ENCODE measurements at places on chromosomes 12 and 14.
A peak's percentile ranks its signal among the peaks of the same experiment; 100 is the strongest.

DNA sequence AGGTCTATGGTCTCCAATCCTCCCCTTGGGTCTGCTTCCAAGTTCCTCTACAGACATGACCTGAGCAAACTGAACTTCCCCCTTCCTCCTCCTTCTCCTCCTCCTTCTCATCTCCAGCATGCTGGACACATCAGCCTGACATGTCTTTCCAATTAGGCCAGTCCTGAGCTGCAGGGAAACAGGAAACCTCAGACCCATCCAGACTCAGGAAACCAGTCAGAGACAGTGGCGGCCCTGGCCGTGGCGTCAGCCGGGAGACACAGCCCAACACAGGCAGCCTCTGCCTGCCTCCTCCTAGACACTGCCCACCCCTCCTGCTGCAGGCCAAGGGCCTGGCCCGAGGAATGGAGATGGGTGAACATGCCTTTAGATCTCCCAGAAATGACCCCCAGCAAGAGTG is 468.8 kb downstream of the BCL11B start:
- DNase-seq: no peak

DNA sequence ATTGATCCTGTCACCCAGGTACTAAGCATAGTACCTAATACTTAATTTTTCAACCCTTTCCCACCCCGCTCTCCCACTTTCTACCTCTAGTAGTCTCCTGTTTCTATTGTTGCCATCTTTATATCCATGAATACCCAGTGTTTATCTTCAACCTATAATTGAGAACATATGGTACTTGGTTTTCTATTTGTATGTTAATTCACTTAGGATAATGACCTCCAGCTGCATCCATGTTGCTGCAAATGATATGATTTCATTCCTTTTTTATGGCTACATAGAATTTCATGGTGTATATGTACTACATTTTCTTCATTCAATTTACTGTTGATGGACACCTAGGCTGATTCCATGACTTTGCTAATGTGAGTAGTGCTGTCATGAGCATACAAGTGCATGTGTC is 547.3 kb upstream of the NOVA1 start:
- DNase-seq: no peak

DNA sequence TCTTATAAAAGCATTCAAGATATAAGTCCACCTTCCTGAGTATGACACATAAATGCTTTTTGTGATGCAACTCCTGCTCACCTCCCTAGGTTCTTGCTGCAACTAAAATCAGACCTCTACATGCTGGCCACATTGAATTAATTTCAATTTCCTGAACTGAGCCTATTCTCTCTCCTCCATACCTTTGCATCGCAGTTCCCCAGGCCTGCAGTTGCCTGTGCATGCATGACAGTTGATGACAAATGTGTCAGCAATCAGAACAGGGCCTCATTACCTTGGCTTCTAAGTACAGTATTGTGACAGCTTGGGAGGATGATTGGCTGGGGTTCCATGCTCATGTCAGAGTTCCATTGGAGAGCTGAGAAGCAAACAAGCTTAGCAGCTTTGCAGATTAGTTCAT is 3.9 kb upstream of the TM7SF3 start:
- peak; percentile 73 for DNase-seq

DNA sequence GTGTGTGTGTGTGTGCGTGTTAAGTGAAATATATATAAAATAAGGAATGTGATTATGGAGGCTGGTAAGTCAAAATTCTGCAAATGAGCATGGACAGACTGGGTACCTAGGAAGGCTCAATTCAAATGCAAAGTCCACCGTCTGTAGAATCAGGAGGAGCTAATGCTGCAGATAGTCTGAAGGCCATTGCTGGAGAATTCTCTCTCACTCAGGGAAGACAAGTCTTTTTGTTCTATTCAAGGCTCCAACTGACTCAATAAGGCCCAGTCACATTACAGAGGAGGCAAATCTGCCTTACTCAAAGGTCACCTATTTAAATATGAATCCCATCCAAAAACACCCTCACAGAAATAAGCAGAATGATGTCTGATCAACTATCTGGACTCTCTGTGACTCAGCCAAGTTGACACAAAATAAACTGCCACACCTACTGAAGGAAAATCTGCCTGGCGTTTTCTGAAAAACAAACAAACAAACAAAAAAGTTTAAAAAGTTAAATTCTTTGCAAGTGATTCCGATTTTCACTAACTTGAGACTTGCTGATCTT is 684 bp upstream of the KLRF2 start:
- no peak for DNase-seq

DNA sequence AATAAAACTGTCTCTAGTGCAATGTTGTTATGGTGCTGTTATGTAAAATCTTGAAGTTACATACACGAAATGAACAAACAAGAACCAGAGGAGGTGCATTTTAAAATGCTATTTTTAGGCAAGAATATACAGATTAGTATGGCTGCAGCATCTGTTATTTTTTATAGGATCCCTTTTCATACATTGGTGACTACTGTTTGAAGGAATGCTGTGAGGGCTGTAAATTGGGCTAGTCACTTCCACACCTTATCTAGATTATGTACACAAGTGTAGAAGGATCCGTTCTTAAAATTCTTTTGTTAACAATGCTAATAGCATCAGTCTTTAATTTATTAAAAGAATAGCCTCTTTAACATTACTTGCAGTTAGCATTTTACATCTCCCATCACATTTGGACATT is 284.3 kb upstream of the MDGA2 start:
- DNase-seq: no peak

- no peak for DNase-seq
Observed at GRCh38 chr12:6301721-6302120, 8.8 kb upstream of the PLEKHG6 start.

DNA sequence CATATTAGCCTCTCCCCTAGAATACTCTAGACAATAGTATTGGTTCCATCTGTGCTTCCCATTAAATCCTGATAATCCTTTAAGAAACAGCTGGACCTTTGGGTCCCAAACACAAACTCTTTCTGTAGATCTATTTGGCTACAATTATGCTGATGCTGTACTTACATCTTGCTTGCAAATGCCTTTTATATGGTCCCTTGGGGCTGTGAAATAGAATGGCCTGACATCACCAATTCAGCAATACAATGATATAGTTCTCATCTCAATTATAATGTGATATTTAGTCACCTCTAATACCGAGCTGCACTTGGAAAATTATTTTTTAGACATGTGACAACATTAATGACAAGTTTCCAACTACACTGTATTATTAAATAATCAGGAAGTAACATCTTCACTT is 261.5 kb downstream of the SOX5 start:
- DNase-seq: no peak

DNA sequence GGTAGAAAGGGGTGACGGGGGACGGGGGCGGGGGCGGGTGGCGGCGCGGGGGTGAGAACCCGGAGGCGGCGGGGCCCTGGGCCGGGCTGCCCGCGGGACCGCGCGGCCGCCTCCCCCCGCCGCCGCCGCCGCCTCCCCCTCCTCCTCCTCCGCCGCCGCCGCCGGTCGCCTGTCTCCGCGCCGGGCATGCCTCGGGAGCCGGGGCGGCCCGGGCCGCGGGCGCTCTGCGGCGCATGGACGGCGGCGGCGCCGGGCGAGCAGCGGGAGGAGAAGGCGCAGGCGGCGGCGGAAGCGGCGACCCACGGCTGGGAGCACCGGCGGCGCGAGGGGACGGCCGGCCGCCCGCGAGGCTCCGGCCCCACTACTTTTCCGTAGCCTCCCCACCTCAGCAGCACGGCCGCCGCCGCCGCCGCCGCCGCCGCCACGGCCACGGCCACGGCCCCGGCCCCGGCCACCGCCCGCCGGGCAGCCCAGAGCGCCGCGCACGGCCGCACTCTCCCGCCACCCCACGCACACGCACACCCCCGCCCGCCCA is at the start of gene NPAS3:
NPAS3 (plus strand) TSS at position 161 of the 535 bp plus-strand sequence.
- DNase-seq: no peak

- DNase-seq: no peak
Observed at GRCh38 chr12:126354633-126355032, 1289.4 kb downstream of the AACS start.

DNA sequence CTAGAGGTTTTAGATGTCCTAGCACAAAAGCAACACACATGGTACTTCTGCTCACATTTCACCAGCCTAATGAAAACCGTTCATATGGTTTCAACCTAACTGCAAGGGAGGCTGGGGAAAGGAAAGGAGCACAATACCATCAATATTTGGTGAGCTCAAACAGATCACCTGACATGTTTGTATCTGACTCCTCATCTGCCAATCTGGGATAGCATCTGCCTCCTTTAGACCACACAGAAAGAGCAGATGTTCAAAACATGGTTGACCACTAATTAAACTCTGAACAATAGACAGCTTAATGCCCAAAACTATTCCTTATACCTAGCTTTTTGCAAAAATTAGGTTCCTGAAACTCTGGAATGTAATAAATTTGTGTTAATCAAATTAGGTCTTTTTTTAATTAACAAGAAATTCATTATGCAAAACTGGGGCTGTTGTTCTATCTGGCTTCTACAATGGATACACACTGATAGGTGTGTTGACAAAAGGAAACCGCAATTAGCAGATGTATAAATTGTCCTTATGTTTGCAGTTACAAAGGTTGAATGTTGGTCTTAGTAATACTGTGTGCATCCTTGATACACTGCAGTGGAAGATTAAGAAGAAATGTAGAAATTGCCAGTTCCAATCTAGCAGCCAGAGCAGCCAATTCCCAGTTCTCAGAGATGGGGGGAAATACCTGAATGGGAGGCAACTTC is 89.3 kb downstream of the DUSP6 start:
- DNase-seq: no peak

DNA sequence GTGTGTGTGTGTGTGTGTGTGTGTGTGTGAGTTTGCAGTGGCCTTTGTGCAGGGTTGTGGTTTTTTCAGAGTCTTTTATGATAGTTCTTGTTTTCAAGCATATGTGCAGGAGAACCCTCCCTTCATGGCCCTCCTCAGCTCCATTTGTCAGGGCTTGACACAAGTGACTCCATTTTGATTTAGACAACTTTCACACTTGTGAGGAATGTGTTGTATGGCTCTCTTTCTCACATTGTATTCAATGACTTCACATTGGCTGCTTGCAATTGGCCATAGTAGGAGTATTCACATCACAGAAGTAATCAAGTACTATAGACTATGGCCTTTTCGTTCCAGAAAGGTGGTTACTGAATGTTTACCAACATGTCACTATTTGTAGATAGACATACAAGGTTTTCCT is 133.1 kb downstream of the SLC38A1 start:
- DNase-seq: no peak

GRCh38 chr14:68286667-68287066 is 467.1 kb downstream of the RAD51B start:
- DNase-seq: no peak

- peak; percentile 93 for DNase-seq
Observed at GRCh38 chr14:95515080-95515489, 1.4 kb downstream of the SYNE3 start.

- no peak for DNase-seq
Observed at GRCh38 chr12:122859303-122860039, 24.2 kb downstream of the HIP1R start.

DNA sequence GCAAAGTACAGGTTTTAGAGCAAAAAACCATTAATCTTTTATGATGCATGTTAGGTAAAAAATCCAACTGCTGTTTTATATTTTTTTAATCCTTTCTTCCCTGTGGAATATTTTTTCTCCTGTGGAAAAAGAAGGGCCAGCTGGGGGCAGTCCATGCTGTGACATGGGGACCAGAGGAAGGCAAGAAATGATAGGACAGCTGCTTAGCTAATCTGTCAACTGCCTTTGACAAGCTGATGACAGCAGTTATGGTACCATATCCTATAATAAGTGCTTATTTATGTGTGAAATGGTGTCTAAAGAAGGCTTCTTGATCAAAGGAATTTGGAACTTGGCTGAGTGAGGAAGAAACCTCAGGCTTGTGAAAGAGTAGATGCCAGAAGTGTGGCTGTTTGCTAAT is 452.4 kb upstream of the NOVA1 start:
- DNase-seq: no peak

- no peak for DNase-seq
Observed at GRCh38 chr12:105257321-105257728, 21.4 kb upstream of the APPL2 start.

- no peak for DNase-seq
Observed at GRCh38 chr12:92971859-92972524, 42.9 kb upstream of the EEA1 start.

DNA sequence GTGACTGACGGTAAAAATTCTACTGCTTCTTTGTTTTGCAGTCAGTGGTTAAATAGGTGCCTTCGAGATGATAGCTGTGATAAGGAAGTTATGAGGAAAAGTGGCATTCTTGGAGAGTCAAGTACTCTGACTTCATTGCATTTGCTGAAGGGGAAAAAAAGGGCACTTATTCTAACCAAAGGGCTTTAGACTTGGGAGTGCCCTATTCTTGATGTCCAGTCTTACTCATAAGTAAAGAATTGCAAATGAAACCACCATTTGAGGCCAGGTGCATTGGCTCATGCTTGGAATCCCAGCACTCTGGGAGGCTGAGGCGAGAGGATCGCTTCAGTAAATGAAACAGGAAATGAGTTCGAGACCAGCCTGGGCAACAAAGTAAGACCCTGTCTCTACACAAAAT is 40.3 kb downstream of the BRAP start:
- no peak for DNase-seq

- DNase-seq: peak; percentile 25
Observed at GRCh38 chr12:114681116-114681871, 2.7 kb downstream of the TBX3 start.

- DNase-seq: no peak
Observed at GRCh38 chr12:92139634-92140150, 6.0 kb downstream of the BTG1 start.

DNA sequence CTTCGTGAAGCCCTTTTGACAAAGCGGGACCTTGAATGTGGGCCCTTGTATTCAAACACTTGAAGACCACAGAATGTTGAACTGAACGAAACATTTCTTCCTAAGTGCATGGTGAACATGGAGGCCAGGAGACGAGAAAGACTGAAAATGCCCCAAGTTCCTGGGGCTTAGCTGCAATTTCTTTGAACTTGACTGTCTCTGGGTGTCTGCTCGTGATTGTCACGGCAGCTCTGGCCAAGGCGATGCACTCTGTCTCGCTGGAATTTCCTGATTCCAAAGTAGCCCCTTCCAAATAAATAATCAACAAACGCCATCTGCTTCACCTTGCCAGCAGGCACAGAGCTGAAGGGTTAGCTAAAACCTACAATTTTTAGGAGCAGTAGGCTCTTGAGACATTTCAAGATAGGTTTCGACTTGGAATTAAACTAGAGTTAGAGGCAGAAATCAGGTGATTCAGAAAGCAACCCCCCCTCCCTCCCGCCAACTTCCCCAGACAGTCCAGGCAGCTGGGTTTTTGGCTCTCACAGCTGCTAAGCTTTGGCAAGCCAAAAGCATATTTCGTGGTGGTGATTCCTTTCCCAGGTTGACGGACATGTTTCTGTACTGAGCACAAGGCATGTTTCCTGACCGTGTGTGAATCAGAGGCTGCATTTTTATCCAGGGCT is 13.5 kb upstream of the IRF2BPL start:
- DNase-seq: peak; percentile 50

GRCh38 chr14:105224845-105225570 is 23.3 kb upstream of the BTBD6 start:
- DNase-seq: no peak

DNA sequence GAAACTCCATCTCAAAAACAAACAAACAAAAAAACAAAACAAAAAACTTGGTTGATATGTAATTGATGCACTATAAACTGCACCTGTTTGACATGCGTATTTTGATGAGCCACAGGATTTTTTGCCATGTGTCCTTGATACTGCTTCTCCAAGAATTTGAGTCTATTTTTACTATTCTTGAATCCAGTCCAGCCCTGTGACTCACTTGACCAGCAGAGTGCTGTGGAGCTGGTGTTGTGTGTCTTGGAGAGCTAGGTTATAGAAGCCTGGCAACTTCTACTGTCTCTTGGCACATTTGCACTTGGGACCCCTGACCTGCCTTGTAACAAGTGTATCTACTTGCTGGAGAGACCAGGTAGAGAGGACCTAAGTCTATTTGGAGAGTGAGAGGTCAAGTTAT is 52.0 kb downstream of the KLRG1 start:
- no peak for DNase-seq

Data from NB4 (cell line).